ENCODE measurements at places on chromosomes 5 and 9.

DNA sequence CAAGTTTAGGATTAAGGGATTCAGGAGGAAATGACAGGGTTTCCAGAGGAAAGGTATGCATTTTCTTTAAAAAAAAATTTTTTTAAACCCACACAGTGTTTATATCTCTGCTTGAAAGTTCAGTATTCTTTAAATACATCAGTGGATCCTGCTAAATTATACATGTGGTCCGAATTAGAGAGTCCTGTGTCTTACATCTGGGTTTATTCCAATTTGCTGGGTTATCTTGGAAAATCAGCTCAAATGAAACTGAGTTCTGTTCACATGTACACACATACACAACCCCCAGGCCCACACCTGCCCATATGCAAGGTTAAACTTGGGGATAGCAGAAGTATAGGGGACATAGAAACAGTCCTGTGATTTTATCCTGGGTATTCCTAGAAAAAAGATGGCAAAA is 493.7 kb downstream of the ZNF608 start:
- no peak for DNase-seq

DNA sequence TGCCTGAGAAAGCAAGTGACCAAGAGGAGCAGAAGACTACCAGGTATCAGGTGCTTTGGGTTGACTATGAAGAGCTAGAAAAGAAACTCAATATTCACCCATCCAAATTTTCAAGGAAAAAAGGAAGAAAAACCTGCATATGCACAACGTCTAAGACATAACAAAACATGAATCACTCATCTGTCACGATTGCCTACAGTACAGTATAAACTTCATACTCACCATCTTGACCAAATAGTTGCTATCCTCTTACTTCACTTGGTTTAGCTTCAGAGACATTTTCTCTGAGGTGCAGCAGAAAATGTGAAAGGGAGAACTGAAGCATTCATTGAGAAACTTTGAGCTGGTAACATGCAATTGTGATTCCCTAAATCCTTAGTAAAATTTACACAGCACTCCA is 228.6 kb upstream of the MPDZ start:
- no peak for DNase-seq

- DNase-seq: no peak
Observed at GRCh38 chr5:25119650-25120049, 474.9 kb upstream of the CDH10 start.

- DNase-seq: no peak
Observed at GRCh38 chr5:149471406-149472183, 79.6 kb downstream of the CSNK1A1 start.

GRCh38 chr9:18747595-18747994 is 273.6 kb downstream of the ADAMTSL1 start:
- DNase-seq: no peak

DNA sequence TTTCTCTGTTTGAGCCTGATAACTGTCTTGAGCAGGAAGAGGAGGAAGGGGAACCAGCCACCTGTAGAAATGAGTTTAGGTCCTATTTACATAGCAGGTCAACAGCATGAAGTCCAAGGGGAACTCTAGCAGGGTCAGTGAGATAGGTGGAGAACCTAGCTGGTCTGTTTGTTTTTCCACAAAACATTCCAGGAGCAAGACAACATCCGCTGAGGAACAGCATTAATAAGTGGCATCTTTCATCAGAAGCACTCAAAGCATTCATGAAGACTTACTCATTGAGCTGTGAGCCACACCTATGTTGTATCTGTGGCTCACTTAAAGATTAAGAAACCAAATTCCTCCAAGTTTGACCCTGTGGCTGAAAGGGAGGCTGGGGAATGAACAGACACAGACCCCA is 115.9 kb downstream of the ACTBL2 start:
- no peak for DNase-seq

GRCh38 chr5:30959238-30959637 is 234.2 kb upstream of the CDH6 start:
- DNase-seq: no peak

DNA sequence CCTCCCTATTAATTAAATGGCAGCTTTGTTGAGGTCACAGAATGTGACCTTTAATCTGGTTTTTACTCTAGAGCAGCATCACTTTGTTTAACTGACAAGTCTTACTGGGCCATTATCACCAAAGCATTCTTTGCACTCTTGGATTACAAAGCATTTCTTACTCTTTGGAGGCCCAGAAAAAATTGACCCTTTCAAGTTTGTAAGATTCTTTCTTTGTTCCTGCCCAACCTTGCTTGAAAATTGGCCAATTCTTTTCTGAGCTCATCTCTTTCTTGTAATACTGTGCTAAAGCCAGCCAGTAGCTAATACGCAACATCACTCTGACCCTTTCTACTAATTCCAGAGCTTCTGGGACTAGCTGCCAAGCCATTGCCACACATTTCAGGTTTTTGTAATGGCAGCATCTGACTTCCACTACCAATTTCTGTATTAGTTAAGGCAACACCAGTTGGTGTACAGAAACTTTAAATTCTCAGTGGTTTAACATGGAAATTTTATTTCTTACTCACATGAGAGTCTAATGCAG is 131.6 kb downstream of the PRDM6 start:
- DNase-seq: no peak
